ENCODE measurements at places on chromosomes 7 and 10. TPM values are rescaled to one million over a fixed set of nuclear protein-coding genes. Genes with fewer than 3 reads are reported as not detected.

Gene UFSP1
- 3.7 TPM for total RNA-seq

Gene ADCY1
- total RNA-seq = 92.1 TPM

Gene CFAP69
- 3.3 TPM for total RNA-seq

Gene NPFFR1
- 1.2 TPM for total RNA-seq

Gene HHEX
- 0.82 TPM for total RNA-seq

Gene FEZF1
- not detected for total RNA-seq
